ENCODE measurements at places on chromosomes 4 and X.

DNA sequence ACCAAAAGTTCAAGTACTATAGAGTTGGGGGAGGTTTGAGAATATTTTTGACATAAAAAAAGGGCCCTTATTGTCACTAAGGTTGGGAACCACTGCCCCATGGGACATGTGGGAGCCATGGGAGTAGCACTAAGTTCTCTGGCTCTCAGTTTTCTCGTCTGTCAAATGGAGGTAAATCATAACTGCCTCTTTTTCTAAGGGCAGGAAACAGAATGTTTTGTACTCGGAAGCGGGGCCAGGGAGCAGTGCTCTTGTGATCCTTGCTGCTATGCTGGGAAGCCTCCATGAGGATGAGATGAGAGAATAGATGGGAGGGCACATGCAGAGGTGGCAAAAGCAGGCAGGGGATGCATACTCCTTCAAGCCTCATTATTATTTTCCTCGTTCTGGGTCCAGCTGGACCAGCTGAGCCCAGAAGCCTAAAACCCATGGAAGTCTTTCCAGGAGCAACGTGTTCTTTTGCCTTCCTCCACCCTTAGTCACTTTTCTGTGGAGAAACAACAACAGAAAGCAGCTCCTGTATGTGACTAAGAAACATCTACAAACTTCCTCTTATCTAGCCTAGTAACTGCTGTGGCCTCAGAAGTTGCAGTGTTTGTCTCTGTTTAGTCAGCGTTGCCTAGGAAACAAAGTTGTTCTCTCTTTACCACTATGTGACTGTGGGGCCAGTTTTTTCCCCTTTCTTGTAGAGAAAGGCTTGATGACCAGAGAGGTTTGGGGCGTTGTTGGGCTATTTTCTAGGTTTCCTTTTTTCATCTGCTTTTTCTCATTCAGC, 64.8 kb downstream of the TSC22D3 start:
- no peak for DNase-seq

GRCh38 chr4:182510836-182511235, 267.6 kb downstream of the TENM3 start:
- DNase-seq: no peak

DNA sequence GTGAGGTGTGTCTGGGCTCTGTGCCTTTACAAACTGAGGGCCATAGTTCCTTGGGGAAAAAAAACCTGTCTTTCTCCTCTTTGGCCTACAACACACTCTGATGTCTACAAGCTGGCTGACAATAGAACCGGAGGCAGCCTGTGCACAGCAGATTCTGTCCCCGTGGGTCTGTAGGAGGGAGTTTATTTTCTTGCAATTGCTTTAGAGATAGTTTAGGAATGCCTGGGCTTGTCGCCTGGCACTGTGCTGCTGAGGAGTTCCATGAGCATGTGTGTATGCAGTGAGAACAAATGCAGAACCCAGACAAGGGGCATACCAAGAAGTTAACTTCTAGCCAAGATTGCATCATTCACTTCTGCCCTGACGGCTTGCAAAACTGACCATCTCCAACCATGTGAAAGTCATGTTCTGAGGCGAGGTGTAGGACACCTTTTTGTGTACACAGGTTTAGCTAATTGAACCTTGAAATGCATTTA, 54.1 kb downstream of the CCNI start:
- no peak for DNase-seq

- DNase-seq: peak; percentile 67
These were observed at the start of gene MAOA for GRCh38 chrX:43656005-43656494. Gene MAOA (plus strand): TSS chrX:43656299. CDS start chrX:43656342, 43 bp downstream.

DNA sequence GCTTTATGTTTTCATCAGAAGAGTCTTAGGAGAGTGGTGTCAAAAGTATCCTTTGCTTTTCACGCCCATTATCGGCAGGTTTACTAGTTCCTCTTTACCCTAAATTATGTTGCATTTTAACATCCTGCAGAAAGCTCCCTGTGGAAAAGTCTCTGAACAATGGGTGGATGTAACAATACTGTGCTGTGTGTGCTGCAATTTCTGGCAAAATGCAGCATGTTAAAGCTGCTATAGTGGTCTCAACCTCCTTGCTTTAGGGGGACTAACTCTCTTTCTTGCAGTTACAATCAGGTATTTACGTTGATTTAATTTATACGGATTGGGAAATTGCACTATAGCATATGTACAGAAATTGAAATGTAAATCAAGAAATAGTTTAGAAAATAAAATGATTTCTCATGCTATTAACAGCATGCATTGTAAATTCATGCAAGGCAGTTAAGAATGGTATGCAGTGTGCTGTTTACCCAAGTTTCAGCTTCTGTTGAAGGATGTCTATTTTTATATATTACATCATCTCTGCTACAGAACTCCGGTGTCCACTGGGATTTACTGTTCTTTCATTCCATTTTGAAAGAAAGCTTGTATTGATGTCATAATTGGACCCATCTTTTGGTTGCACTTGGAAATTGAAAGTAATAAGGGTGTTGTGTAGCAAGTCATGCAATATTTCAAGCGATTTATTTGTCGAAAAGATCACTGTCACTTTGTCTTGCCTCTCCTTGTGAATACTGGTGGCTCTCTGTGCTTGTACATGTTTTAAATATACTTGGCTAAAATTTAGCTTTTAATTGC, 145.7 kb downstream of the RAPGEF2 start:
- DNase-seq: no peak

DNA sequence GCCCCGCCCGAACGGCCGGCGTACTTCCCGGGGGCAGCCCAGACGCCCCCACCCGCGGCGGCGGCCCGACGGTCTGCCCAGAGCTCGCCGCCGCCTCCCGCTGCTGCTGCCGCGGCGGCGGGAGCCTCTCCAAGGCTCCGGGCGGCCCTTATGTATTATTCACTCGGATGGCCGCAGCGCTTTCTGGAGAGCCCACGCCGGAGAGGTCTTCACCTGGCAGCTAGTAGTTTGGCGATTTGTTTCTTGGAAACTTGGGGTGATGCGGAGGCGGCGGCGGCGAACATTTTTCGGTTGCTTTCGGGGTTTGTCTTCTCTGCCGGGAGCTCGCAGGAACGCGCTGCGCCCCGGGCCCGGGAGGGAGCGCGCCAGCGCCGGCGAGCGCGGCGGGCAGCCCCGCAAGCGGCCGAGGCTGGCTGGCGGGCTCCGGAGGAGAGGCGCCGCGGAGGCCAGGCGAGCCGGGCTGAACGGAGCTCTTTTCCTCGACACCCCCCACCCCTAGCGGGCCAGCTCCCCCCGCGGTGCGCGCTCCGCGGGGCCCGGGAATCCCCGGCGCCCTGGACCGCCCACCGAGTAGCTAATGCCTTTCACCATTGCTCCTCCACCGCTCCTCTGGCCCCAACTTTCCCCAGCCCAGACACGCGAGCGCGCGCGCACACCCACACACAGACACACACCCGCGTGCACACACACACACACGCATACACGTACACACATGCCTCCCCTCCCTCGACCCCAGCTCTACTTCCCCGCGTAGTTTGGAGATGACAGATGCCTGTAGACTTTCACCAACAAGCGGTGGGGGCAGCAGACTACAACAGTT, 113.5 kb downstream of the DHX15 start:
- peak; percentile 56 for DNase-seq

DNA sequence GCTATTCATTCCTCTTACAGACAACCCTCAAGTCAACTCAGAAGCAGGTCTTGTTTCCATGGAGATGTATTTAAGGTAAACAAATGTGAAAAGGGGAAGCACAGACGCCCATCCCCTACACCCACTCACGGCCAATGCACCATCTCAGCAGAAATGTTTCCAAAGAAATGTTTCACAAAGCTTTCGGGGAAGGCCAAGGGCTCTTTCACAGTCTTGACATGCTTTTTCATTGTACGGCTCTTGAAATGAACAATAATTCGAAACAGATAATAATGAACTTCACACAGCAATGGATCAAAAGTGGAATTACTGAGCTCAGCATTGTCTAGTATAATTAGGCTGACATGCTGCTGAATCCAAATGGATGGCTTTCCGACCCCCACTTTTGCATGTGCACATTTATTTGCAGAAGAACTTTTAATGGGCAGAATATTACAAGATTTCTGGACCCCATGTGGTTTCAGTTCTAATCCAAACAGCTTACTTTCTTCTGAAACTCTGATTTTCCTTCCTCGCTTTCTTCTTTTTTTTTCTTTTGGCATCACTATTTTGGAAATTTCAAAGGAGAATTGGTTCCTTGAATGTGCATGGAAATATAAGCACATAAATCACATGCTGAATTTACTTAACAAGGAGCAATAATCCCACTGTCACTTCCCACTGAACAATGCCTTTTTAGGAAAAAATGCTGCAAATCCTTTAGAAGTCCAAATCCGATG, 160.9 kb downstream of the SMIM20 start:
- DNase-seq: no peak

DNA sequence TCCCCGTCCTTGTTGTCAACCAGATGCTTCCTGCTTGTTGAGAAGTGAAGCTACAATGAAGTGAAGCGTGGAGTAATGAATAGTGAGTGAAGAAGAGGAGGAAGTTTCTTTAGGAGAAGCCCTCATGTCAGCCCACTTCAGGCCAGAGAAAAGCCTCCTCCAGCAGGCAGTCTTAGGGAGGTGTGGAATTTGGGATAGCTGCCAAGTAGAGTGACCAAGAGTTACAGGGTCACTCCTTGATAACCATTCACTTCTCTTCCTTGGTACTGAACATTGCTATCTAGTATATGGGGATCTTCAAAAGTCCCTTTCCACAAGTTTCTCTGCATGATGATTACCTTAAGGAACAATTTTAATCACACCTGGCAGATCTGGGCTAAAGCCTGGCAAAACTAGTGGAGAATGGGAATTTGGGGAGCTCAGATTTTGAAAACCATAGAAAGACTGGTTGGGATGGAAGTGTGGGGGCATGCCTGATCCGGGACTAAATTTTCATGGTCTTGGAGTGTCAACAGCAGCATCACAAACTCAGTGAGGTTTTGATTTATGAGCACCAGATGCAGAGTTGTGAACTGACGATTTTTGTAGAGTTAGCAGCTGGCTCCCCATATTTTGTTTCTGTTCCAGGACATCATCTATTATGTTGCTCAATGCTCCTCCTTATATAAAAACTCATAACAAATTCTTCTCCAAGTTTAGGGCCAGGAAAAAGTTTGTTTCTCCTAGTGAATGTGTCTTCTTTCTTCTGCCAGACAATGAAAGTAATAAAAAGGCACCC, 53.1 kb downstream of the IGSF1 start:
- DNase-seq: no peak

- DNase-seq: no peak
These were observed 61.1 kb upstream of the STS start for GRCh38 chrX:7086384-7086783.

GRCh38 chr4:117084866-117085701, at the start of gene TRAM1L1:
Gene TRAM1L1 (minus strand): TSS chr4:117085576. CDS start chr4:117085393, 183 bp downstream.
- DNase-seq: peak; percentile 59

DNA sequence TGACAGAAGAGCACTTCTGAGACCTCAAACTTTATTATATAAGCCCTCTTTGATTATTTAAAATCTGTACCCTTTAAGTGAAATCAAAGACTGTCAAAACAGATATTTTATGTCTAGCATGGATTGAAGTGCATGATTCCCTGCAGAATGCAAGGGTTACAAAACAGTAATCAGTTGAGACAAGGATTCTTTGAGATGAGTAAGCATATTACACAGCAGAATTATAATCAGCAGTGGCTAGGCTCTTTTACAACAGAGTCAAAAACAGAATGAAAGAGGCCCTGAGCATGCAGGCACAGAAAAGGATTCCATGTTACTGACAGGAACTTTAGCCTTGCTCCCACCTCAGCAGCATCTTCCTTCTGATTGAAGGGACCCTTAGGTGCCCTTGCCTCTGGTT, 487.9 kb upstream of the GALNT7 start:
- DNase-seq: no peak

DNA sequence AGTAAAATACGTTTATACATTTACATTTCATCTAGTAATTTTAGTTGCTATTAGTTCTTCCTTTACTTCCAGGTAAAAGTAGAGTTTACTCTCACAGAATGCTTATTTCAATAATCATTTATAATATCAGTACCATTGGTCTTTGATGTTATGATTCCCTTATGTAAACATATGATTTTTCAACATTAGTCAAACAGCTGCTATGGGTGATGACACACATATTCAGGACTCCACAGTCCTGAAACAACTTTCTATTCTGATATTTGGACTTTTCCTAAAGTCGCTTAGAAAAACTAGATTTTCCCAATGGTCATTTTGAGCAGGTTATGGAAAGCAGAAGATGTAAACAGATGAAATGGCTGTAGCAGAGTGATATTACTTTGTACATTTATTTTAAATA, 369.8 kb downstream of the UNC5C start:
- DNase-seq: no peak

- no peak for DNase-seq
These were observed 46.0 kb downstream of the ZNF185 start for GRCh38 chrX:152943826-152944225.

- DNase-seq: no peak
These were observed 67.4 kb downstream of the ZNF827 start for GRCh38 chr4:145871209-145871608.

DNA sequence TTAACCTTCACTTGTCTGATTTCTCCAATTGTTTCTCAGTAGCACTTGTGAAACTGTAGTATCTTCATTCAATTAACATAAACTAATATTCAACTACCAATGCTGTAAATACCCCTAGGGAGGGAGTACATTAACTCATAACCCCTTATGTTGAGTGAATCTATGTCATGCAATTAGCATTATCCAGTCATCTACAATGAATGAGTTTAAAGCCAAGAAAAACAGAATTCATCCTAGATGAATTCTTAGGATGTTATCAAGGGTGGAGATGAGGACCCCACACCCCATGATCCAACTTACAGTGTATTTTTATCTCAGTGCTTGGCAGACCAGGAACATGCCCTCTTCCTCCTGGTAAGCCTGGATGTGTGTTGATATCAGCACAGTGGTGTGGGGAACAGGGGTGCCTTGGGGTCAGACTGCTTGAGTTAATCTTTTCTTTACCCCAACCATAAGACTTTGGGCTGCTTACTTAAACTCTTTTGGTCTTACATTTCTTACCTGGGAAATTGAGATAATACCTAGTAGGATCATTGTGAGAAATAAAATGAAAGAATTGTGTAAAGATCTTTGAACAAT, 62.1 kb upstream of the SCOC start:
- no peak for DNase-seq

DNA sequence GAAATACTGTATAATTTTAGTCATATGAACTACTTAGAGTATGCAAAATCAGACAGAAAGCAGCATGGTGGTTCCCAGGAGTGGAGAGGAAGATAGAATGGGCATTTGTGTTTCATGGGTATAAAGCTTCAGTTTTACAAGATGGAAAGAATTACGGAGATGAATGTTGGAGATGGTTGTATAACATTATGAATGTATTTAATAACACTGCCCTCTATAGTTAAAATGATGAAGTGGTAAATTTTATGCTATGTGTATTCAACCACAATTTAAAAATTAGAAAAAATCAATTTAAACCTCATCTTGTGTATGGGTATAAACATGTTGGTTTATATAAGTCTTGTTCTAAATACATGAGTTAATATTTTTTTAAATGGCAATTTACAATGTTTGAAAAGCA, 521.1 kb downstream of the FSTL5 start:
- DNase-seq: no peak

GRCh38 chr4:121696581-121697461, at the start of gene ANXA5:
Gene ANXA5 (minus strand): TSS chr4:121696980. CDS start chr4:121696589, 391 bp downstream.
- DNase-seq: peak; percentile 81

GRCh38 chr4:168574581-168575295, 77.9 kb downstream of the PALLD start:
- no peak for DNase-seq

- DNase-seq: no peak
These were observed 189.8 kb upstream of the AFF2 start for GRCh38 chrX:148310426-148311165.

All from dorsolateral prefrontal cortex (tissue), 122 donors.